ENCODE measurements at places on chromosomes 1 and 21.

- DNase-seq: no peak
Observed at GRCh38 chr1:201917362-201918033, 28.8 kb downstream of the SHISA4 start.

DNA sequence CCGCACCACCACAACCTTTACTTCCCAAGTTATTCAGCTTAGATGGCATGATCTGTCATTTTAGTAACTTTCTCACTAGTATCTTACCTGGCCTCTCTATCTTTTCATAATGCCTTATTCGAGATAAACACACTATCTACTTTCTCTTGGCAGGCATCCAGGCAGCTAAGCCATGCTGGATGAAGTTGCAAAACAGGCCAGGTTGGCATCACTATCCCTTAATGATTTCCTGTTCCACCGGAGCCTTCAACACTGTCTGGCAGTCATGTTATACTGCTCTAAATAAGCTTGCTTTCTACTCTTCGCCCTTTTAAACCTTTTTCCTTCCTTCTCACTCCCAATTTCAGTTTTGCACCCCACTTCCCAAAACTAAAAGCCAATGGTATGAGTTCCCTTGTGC, 12.0 kb upstream of the KCNH1 start:
- no peak for DNase-seq

DNA sequence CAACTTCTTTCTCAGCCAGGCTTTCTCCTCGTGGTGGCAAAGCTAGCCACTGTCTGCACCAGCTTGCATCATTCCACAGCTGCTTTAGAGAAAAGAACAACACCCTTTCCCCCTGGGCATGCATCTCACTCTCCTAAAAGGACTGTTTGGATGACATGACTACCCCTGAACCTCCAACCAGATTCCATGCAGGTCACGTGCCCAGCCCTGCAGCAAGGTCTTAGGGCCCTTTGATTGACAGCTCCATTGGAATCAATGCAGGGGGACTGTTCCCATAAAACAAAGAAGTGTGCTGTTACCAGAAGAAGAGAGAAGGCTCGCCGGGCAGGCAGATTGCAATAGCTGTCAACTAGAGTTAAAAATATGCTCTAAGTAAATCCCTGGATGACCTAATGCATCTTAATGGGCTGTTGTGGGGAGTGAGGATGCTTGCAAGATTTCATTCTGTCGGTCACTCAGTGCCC, 24.4 kb downstream of the KCNA2 start:
- DNase-seq: no peak

- no peak for DNase-seq
Observed at GRCh38 chr1:63601463-63601862, 8.3 kb downstream of the PGM1 start.

DNA sequence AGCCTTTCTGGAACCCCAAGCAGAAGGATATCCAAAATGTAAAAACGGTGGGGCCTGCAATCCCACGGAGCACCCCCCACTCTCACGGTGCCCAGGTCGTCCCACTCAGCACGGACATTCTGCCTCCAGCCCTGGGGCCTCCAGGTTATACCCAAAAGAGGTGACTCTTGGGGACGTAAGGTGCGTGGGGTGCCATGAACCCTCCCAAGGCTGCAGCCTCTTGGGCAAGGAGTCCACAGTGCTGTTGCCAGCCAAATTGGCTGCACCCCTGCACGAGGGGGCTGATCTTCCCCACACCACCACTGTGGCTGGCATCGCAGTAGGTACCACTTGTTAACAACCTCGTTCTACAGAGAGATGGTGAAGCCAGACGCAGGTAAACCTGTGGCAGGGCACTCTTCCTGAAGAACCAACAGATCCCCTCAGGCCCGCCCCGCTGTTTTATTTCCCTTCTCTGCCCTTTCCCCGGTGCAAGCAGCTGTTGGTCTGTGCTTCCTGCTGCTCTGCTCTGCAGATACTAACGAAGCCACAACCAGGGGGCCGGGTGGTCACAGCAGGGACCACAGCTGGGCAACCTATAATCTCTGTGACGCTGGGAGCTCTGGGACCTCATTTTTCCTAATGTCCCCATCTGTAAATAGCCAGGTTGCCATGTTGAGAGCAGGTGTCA, 8.7 kb downstream of the TFF3 start:
- peak; percentile 46 for DNase-seq

- DNase-seq: no peak
Observed at GRCh38 chr1:29481031-29481430, 244.7 kb downstream of the PTPRU start.

- DNase-seq: no peak
Observed at GRCh38 chr1:154198756-154199562, 7.1 kb upstream of the TPM3 start.

GRCh38 chr1:10155087-10155712, 55.2 kb upstream of the KIF1B start:
- no peak for DNase-seq
